ENCODE measurements at places on chromosomes 3 and 15.

DNA sequence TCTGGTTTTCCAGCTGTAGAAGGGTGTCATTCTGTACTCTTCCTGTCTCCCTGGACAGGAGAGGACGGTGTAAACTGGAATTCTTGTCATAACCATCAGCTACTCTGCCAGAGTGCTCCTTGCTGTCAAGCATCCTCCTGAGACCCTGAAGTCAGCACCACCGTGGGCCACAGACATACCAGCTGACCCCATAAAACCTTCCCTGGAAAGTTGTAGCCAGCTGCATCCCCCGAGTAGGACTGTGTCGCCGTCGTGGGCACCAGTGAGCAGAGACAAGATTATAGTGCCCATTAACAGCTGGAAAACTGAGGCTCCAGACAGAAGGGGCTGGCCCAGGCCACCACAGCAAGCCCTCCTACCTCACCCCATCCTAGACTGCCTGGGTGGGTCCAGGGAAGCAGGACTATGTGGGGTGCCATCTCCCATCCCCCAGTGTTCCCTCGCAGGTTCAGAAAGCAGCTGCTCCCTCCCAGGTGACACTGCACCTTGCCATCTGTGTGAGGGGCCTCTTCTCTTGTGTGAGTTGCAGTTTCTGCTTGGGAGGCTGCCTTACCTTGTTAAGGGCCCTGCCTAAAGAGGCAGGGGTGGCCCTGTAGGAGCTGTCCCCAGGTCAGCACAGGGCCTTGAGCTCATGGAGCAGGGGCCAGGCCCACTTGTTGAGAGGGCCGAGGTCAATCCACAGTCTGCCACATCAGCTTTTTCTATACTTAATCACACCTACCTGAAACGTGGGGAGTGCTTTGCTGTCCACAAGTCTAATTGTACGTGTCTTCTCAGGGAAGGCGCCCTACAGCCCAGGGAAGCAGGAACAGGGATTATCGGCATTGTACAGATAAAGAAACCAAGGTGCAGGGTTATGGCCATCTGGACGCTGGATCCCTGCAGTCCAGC lies 191.9 kb upstream of the LINGO1 start:
- no peak for DNase-seq

DNA sequence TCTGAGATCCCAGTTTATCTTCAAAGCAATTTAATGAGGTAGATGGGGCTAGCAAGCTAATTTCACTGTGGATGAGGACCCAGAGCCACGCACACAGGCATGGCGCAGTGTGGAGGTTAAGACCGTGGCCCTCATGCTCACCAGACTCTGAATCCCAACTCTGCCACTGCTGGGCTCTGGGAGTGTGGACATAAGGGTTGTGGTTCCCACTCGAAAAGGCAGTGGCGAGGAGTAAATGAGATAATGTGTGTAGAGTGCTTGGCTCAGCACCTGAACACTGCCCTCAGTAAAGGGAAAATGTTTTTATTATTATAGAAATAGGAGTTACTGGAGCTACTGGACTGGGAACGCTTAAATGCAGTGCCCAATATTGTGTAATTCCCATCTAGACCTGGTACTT lies 243.5 kb upstream of the TPM1 start:
- DNase-seq: no peak

- no peak for DNase-seq
Observed at GRCh38 chr15:62740141-62741004, 302.2 kb upstream of the TPM1 start.

DNA sequence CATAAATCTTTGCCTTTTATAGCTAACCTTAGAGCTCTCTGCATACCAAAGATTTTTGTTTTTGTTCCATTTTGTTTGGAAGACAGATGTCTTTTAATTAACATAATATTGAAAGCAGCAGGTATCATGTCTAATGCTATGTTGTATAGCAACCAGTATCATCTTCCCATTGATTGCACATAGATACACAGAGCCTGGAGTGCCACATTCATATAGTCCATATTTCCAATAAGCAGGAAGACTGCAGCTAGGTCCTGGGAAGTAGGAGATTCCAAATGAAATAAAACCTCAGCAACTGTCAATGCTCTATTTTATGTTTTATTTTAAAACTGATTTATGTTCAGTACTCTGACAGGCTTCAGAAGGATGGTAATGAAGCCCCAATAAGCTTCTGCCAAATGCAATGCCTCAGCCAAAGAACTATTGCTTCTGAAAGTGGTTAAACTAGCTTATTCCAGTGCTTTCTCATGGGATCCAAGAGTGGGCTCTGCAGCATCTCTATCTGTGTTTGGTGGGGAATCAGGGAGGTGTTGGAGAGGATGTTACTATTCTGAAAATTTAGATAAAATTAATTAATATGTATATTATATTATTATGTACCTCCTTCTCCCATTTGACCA lies 6.5 kb upstream of the KCNMB2 start:
- no peak for DNase-seq

DNA sequence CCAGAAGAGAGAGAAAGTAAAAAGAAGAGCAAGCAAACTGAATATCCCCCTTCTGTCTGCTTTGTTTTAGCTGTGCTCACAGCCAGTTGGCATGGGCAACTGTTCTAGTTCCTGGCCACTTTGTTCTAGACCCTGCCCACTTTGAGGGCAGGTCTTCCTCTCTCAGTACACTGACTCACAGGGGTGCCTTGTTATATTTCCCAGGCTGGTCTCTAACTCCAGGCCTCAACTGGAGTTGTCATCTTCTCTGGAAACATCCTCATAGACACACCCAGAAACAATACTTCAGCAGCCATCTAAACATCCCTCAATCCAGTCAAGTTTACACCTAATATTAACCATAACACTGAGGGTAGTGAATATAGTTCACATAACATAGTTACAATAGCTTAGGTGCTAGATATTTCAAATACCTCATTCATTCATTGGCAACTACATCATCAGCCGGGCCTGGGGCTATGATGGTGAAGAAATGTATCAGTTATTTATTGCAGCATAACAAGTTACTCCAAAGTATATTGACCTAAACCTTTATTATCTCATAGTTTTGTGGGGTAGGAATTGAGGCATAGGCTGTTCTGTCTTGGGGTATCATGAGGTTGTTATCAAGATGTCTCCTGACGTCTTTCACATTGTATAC lies 106.0 kb downstream of the UBE2E2 start:
- DNase-seq: no peak

DNA sequence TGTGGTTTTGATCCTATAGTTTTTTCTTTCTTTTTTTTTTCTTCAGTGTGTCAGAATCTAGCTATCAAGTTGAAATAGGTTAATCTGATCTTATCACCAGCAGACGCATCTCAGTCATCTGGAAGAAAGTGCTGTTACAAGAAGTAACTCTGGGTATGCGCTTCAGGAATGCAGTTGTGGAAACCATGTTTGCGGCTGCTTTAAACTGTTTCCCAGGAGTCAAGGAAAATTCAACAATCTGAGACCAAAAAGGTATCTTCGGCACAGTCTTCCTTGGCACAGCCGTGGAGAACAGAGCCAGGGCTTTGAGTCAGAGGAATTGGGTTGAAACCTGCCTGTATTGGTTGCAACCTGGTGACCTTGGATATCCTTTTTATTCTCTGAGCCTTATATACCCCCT lies 59.9 kb downstream of the CD47 start:
- DNase-seq: no peak

- DNase-seq: no peak
Observed at GRCh38 chr3:140085001-140085400, 150.0 kb downstream of the CLSTN2 start.

- no peak for DNase-seq
Observed at GRCh38 chr3:140844072-140844471, 97.6 kb upstream of the SLC25A36 start.

GRCh38 chr3:185056908-185057307 lies 96.0 kb downstream of the C3orf70 start:
- no peak for DNase-seq

- DNase-seq: no peak
Observed at GRCh38 chr15:92009162-92009561, 155.7 kb downstream of the SLCO3A1 start.

GRCh38 chr3:198090795-198091332 lies 130.8 kb downstream of the LMLN start:
- DNase-seq: no peak

Measured in SHP77 (cell line).